ENCODE measurements at places on chromosomes 2 and 18.

DNA sequence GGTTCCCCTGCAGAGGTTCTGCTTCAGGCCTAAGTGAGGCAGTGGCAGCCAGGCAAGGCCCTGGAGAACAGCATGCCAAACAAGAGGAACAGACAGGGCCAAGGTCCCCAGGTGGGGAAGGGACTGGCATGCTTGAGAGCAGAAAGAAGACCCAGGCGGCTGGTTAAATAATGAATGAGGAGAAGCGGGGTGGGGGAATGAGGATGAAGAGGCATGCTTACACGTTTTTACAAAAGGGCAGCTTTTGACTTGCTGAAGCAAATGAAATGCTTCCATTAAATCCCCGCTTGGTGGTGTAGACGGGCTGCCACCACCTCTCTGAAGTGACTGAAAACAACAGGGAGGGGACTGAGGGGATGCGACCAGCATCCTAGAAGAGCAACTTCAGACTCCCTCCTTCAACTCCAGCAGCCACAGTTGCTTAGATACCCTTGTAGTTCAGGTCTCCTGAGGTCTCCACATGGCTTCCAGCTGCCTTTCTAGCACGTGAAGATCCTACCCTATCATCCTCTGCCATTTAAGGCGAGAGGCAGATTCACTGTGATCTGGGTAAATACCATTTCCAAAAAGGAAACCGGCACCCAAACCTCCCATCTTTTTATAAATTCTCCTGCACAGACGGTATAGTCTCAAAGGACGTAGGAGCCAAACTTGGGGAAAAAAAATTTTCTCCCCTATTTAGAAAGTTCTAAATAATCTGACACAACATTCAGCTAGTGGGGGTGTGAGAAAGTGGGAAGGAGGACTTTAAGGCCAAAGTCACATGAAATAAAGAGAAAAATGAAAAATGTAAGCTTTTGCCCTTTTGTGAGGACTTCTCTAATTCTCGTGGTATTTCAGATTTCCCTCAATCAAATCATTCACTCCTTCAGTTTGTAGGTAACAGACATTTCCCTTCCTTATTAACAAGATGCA lies 65.6 kb downstream of the CACNB4 start:
- no peak for DNase-seq

- DNase-seq, result no peak
These were observed 316.5 kb downstream of the CYP26B1 start for GRCh38 chr2:71831193-71831577.

- DNase-seq, result peak; percentile 20
These were observed 821 bp upstream of the EPHA4 start for GRCh38 chr2:221572821-221573429.

GRCh38 chr2:118645876-118646275 lies 201.6 kb downstream of the EN1 start:
- no peak for DNase-seq

GRCh38 chr2:105362862-105363591 lies 25.7 kb downstream of the C2orf49 start:
- DNase-seq, result no peak

DNA sequence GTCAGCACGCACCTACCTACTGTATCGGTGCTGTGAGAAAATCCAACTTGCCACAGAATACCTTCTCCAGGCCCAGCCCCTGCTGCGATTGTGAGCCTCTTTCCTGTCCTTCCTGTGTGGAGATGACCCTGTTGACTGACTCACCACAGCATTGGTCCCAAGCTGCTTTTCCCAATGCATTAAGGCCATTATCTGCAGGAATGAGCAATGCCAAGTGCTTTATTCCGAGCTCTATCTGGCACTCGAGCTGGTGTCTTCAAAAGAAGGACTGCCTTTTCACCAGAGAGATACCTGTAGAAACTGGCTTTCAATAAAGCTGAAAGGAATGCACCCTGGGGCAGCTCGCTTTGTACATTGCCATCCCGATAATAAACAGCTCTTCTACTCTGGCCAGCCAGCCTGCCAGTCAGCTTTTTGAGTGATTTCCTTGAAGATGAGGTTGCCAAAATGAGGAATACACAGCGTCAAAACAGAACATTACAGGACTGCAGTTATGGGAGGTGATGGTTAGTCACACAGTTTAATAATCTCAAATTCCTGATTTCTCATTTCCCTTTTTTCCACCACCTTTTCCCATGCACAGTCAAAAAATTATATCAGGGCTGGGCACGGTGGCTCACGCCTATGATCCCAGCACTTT lies 8.3 kb upstream of the RNF103 start:
- DNase-seq, result no peak

- no peak for DNase-seq
These were observed 147.8 kb upstream of the MAP3K20 start for GRCh38 chr2:172927641-172928357.

- no peak for DNase-seq
These were observed 191.7 kb downstream of the CAMKMT start for GRCh38 chr2:44553456-44553855.

DNA sequence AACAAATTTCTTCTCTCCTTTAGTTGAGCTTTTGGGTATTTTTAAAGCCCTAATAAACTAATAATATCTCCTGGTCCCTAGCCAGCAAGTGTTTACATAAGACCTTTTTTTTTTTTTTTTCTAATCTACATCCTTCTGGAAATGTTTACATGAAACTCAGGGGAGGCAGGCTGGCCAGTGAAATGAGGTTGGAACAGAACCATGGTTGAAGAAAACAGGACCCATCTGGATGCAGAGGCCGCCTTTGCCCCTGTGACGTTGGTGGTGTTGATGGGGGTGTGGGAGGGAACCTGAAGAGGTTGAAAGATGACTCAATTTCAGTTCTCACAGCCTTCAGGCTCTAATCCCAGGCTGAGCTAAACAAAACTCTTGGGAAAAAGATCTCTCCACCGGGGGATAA lies 118.5 kb downstream of the NRP2 start:
- no peak for DNase-seq

GRCh38 chr2:227057743-227058447 lies 106.1 kb downstream of the COL4A4 start:
- no peak for DNase-seq

- no peak for DNase-seq
These were observed 22.7 kb downstream of the INSIG2 start for GRCh38 chr2:118110991-118111390.

DNA sequence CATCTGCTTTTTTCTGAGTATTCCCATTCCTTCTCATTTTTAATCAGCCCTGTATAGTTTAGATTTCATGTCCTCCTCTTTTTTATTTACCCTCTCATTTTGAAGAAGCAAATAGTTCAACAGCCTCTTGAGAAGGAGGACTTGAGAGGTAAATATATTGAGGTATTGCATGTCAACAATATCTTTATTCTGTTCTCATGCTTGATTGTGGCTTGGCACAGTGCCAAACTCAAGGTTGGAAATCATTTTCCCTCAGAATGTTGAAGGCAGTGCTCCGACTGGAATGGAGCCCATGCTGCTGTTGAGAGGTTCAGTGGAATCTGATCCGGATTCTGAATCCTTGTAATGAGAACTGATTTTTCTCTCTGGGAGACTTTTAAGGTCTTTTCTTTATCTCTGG lies 31.0 kb upstream of the GALNT3 start:
- no peak for DNase-seq

GRCh38 chr2:70362661-70363060 lies 60.8 kb upstream of the FAM136A start:
- no peak for DNase-seq

DNA sequence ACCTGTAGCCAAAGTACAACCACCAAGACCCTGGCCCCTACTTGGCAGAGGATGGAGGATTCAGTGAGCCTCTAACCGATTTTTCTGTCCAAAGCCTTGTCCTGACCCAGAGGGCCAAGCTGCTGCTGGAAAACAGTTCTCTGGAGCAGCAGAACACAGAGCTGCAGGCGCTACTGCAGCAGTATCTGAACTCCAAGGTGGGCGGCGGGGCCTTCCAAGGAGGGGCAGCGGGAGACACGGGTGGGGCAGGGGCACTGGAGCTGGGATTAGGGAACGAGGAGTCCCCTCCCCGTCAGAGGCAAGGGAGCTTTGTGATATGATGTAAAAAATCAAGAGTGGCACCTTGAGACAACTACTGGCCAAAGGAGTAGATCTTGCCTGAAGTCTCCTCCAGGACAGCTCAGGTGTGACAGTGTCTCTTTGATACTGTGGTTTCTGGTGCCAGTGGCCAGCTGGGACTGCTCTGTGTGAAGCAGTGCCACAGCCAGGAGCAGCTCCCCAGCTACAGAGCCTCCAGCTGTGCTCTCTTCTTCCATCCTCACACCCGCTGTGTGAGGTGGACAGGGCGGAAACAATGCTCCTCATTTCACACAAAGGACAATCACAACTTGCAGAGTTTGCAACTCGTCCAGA lies 22.8 kb downstream of the OTOF start:
- no peak for DNase-seq

DNA sequence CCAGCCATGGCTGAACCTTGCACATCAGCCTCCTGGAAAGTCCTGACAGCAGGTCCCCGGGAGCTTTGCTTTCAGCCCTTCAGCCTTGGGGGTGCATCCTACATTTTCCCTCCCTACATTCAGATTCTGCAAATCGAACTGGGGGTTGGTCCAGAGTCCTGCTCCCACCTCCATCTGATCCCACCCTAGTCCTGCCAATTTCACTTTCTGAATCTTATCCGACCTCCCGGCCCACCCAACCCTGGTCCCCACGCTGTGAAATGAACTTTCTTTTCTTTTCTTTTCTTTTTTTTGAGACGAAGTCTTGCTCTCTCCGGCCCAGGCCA lies 47.8 kb upstream of the ODC1 start:
- DNase-seq, result no peak

GRCh38 chr2:70922235-70923234 lies 13.2 kb upstream of the ATP6V1B1 start:
- DNase-seq, result no peak

DNA sequence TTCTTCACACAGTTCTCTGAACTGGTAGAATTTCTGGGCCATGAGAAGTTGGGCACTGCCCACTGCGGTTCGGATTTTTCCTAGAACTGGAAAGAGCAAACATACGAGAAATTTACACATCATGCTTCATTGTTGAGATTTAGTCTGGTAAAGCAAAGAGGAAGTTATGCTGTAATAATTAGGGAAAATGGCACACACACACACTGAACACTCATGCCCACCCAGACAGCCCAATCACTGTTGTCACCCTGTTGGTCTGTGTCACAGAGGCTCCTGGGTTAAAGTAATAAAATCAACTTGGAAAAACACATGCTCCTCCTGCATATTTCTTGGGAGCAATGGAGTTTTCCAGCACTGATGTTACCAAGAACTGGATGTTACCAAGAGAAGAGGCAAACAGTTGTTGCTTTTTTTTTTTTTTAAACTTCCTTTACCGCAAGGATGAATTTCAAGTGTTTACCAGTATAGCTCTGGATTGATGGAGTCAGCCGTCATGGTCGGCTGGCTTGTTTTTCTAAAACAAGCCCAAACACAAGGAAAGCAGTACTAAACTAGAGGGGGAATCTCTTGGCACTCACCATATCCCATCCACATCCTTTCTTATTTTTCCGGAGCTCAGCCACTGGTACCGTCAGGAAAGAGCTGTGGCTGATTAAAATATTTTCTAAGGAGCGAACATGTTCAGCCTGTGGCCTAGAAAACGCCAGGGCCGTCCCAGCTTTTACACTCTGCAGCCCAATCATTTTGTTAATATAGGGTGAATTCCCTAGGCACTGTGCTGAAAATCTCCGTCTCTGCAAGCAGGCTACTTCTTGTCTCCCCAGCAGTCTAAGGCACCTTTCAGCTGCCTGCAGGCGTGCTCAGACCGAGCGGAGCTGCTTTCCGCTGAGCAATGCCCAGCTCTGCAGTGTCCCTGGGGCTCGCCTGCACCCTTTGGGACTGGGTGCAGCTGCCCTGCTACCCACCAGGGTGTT lies 58.9 kb downstream of the TGIF1 start:
- DNase-seq, result no peak

DNA sequence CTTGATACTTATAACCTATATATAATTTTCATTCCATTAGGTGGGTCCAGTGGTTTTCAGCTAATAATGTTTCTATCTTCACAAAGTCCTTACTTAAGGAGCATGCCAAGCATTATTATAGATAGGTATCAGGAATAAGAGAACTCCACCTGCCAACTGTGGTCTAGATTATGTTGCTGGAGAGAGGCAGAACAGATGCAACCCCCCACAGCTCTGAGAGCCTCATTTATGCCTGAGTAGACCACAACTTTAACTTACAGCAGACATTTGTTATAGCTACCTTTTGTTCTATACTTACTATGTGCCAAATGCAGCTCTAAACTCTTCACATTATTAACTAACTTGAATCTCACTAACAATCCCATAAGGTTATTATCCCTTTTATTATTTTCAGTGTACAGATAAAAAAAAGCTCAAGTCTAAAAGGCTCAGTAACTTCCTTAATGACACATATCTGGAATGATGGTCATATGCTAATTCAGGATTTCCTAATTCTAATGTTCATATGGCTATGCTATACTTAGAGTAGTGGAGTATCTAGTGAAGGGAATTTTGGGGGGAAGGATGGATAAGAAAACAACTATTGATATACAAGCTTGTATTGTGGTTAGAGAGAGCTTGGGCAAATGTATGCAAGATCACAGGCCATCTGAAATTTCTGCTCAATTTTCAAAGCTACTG lies 119.1 kb upstream of the RND3 start:
- DNase-seq, result no peak

- no peak for DNase-seq
These were observed 682.7 kb upstream of the FANCL start for GRCh38 chr2:58923869-58924268.

GRCh38 chr2:215826376-215826775 lies 187.0 kb downstream of the MREG start:
- no peak for DNase-seq

DNA sequence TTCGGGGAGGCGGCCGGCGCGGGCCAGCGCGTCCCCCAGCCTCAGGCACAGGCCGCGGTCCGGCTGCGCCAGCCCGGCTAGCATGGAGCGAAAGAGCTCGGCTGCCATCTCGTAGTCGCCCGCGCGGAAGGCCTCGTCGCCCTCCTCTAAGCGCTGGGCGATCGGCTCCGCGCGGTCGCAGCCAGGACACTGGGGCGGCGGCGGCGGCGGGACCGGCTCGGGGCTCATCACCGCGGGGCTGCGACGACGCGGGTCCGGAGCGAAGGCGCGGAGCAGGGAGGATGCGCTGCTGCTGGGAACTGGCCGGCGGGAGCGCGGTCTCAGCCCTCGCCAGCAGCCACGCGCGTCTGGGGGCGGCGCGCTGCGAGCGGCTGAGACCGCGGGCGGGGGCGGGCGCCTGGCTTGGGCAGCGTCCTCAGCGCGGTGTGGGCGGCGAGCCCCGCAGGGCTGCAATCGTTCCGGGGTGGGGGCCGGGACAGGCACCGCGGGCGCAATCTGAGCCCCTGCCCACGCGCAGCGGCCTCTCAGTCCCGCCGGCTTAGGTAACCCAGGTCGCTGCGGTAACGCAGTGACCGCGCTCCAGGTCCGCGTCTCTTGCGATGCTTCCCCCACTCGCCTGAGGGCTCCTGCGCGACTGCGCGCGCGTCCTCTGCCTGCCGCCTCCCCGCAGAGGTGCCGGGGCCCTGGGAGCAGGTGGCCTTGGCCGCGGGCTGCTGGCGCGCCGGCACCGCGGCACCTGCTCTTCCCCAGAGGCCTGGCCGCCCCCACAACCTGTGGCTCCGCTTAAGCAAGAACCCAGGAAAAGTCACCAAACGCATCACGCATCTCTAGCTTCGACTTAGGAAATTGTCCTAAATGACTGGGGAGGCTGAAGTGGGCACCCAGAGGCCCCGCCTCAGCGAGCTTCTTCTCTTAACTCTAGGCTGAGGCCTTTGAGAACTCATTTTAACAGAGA lies at the start of gene LONRF2:
Gene LONRF2, minus strand, starts transcription at position 636 of the 955 bp plus-strand sequence. Its CDS starts 408 bp downstream, at position 228.
- no peak for DNase-seq

GRCh38 chr18:62912885-62913284 lies 197.5 kb downstream of the PHLPP1 start:
- no peak for DNase-seq
